Posterior cingulate gyrus (tissue), 11 donors: ENCODE measurements at places on chromosomes 1 and 21.

- DNase-seq: no peak
Observed at GRCh38 chr1:111221276-111221632, 6.3 kb upstream of the CHI3L2 start.

DNA sequence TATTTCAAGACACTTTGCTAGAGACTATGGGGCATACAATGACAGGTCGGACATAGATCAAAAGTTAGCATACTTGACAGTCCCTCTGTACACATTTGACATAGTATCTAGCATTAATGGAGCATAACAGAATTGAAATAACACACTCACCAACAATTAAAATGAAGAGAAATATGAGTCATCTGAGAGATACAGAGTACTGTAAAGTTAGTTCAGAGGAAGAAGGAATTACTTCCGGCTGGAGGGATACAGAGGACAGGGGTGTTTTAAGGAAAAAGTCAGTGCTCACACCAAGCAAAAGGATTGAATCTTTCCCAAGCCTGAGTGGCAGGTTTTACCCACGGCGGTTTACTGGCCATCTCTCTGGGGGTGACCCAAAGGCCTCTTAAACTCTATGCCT is 2.4 kb downstream of the ZMYND12 start:
- DNase-seq: no peak

GRCh38 chr1:93448292-93448982 is 519 bp downstream of the FNBP1L start:
- DNase-seq: no peak

- DNase-seq: no peak
Observed at GRCh38 chr1:100051401-100051800, 81.3 kb downstream of the SASS6 start.

DNA sequence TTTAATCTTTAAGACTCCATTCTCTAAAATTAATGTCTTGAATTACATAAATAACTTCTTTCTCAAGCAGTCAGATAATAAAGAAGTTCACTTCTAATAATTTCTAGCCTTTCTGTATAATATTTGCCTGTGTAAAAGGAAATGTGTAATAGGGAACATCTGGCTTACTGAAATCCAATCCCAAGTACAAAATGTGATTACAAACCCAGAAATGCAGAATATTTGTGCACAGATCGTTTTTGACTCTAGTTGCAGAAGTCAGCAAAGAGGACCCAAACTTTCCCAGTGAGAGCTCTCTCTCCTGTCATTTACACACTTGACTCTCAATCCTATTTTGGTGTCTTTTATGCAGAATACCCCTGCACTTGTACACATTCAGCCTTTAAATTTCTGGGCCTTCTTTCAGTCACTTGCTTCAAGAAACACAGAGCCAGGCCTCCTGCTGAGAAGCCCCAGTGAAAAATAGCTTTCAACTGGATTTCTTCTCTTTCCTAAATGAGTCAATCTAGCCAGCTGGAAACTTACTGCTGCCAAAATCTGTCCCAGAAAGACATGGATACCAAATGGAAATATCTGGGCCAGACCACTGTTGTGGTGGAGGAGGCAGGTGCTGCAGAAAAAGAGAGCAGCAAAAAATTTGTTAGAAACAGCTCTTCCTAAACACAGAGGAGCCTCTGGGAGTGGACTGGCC is 68.5 kb upstream of the ADAM30 start:
- peak; percentile 72 for DNase-seq

GRCh38 chr21:26137379-26138060 is 33.0 kb downstream of the APP start:
- DNase-seq: no peak

- no peak for DNase-seq
Observed at GRCh38 chr1:14668538-14668937, 70.1 kb downstream of the KAZN start.

DNA sequence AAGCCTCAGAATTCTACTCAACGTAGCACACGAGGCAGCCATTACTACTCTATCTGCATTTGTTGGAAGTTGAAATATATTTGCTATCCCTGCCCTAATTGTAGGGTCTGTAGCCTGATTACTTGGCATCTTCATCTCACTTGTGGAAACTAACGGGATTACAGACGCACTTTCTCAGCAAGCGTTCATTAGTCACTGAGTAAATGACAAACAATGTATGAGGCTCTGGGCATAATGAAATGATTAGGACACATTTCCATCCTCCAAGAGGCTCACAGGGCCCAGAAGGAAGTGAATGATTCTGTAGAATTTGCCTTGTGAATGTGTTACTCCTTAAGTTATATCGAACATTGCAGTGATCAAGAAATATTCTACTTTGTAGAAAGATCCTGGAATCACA is 78.1 kb downstream of the KIF26B start:
- no peak for DNase-seq

DNA sequence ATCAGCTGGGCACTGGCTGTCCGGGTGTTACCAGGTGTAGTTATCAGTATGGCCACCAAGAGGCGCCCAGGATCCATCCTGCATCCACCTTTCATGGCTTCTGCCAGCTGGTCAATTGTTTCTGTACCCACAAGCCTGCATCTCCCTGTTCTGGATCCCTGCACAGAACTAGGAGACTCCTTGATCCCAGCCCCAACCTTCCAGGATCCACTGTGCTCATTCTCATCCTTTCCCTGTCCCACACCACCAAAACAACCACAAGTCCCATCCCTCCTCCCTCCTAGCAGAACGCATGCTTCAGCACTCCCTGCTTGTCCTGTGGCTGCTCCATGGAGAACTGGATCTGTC is 27.2 kb upstream of the FOXE3 start:
- DNase-seq: peak; percentile 68
